Stimulated activated CD4-positive, alpha-beta T cell treated with anti-CD3 and anti-CD28 coated beads, Interleukin-15, amount 100 ng/mL, for 1 hour (primary cell): ENCODE measurements at places on chromosomes 13 and 19.

DNA sequence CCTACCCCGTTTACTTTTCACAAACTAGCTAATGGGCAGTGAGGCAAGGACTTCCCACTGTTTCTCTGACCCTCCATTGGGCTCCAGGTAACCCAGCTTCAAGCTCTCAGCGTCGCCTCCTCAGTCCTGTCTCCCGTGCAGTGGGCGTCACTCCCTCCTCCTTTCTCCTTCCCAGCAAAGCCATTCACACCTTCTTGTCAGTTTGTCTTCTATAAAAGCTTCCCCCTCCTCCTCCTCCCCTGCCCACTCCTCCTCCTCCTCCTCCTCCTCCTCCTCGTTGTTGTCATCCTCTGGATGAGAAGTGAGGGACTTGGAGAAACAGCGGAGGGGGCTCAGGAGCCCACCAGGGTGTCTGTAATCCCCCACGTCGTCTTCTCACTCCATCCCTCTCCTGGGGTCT lies 1.7 kb upstream of the GALP start:
- no peak for DNase-seq

GRCh38 chr13:40514802-40515201 lies 151.6 kb downstream of the FOXO1 start:
- DNase-seq = no peak

- no peak for DNase-seq
Measured at GRCh38 chr13:33510350-33510970, 224.9 kb upstream of the STARD13 start.

- DNase-seq = peak; percentile 43
Measured at GRCh38 chr13:32267836-32268439, 47.2 kb downstream of the ZAR1L start.

DNA sequence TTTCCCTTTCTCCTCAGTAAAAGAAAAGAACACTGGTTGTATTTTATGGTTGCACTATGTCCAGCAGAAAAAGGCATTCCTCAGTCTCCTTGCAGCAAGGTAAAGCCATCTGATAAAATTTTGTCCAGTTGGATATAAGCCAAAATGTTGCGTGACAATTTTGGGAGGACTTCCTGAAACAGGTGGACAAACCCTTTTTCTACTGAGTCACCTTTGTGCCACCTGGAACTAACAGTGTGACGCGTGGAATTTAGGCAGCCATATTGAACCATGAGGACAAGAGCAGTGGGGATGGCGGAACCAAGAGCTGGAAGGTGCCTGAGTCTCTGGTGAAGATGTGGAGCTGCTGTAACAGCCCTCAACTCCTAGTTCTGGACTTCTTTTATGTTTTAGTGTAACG lies 8.2 kb downstream of the CADM4 start:
- DNase-seq = no peak

- DNase-seq = no peak
Measured at GRCh38 chr19:34832581-34833112, 59.6 kb upstream of the ZNF599 start.

- DNase-seq = no peak
Measured at GRCh38 chr13:27980280-27980998, 8.1 kb downstream of the URAD start.

GRCh38 chr13:66424422-66424821 lies 805.7 kb downstream of the PCDH9 start:
- DNase-seq = no peak

- no peak for DNase-seq
Measured at GRCh38 chr13:113653264-113654174, 4.5 kb downstream of the ATP4B start.

- DNase-seq = no peak
Measured at GRCh38 chr19:33641956-33642498, 20.3 kb downstream of the CHST8 start.

GRCh38 chr19:5624018-5624663 lies 1.3 kb downstream of the SAFB start:
- DNase-seq = no peak

- peak; percentile 68 for DNase-seq
Measured at GRCh38 chr19:48330012-48330681, 4.8 kb downstream of the EMP3 start.

GRCh38 chr19:13931391-13932148 lies 6.6 kb downstream of the PODNL1 start:
- DNase-seq = no peak

- no peak for DNase-seq
Measured at GRCh38 chr13:40792284-40793051, 3.1 kb downstream of the SLC25A15 start.

DNA sequence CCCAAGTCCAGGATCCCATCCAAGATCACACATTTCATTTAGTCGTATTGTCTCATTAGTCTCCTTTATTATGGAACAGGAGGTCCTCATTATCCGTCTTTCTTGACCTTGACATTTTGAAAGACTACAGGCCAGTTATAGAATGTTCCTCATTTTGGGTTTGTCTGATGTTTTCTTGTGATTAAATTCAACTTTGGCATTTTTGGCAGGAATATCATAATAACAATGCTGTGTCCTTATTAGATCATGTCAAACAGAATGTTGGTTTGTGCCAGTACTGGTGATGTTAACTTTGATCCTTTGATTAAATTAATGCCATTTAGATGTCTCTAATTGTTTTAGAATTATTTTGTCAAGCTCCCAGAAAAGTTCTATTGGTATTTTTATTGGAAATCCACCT lies 106.5 kb upstream of the FRY start:
- no peak for DNase-seq

GRCh38 chr13:42832341-42833096 lies 51.1 kb downstream of the FAM216B start:
- DNase-seq = no peak

DNA sequence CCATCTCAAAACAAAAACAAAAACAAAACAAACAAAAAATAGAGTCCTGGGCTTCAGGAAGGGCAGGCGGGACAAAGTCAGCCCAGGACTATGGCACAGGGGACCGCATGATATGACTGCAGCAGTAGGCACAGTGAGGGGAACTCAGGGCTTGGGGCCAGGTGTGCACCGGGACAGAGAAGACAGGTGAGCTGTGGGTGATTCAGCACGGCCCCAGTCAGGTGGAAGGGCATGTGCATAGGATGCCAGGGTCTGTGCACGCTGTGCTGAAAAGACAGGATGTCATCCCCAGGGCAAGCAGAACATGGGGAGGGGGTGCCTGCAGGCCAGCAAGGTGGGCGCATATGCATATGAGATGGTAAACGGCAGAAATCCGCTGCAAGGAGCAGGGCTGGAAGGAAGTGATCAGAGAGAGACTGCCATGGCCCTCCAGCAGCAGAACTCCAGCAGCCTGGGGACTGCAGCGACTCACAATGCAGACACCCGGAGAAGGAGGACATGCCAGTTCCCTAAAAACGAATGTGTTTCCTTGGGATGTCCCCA lies 15.0 kb downstream of the EPS15L1 start:
- no peak for DNase-seq

GRCh38 chr19:40674291-40674690 lies 16.2 kb downstream of the NUMBL start:
- DNase-seq = no peak

DNA sequence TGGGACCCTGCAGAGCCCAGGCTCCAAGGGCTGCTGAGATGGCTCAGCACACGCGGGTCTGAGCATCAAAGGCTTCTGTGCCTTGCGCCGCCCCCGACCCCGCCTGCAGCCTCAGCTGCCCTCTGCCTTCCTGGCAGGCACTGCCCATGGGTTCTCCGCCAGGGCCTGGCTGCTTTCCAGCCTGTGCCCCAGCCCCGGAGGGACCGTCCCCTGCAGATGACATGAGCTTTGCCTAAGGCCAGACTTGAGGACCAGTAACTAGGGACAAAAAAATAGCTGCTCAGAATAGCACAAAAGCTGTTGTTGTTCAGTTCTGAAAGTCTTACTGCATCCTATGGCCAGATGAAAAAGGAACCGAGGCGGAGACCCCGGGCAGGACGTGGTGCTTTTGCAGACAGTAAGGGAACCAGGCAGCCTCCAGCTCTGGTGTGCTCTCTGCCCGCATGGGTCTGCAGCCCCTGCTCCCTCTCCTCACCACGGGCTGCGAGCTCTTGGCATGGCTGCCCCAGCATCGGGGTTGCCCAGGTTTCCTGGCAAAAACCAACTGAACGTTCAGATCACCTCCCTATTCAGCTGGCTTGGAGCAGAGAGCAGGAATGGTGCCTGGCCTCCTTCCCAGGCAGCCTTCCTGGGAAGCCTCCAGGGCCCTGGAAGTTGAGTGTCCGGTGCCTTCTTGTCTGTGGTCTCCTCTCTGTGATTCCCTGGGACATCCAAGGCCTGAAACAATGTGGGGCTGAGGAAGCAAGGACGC lies 12.5 kb upstream of the CFAP97D2 start:
- DNase-seq = no peak

DNA sequence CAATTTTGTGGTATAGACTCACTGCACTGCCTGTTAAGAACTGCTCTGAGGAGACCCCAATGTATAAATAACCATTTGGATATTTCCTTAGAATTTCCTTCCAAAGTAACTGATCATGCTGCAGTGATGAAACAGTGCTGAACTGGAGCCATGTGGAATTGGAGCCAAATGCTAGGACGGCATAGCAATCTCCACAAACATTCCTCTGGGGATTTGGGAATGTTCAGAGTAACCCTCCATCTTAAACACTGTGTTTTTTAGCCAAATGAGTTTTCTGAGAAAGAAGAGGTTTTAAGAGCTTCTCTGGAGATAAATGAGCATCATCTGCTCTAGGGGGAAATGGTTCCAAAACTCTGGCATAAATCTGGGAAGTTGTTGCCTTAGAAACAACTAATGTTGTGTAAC lies 98.2 kb downstream of the OLFM4 start:
- no peak for DNase-seq

DNA sequence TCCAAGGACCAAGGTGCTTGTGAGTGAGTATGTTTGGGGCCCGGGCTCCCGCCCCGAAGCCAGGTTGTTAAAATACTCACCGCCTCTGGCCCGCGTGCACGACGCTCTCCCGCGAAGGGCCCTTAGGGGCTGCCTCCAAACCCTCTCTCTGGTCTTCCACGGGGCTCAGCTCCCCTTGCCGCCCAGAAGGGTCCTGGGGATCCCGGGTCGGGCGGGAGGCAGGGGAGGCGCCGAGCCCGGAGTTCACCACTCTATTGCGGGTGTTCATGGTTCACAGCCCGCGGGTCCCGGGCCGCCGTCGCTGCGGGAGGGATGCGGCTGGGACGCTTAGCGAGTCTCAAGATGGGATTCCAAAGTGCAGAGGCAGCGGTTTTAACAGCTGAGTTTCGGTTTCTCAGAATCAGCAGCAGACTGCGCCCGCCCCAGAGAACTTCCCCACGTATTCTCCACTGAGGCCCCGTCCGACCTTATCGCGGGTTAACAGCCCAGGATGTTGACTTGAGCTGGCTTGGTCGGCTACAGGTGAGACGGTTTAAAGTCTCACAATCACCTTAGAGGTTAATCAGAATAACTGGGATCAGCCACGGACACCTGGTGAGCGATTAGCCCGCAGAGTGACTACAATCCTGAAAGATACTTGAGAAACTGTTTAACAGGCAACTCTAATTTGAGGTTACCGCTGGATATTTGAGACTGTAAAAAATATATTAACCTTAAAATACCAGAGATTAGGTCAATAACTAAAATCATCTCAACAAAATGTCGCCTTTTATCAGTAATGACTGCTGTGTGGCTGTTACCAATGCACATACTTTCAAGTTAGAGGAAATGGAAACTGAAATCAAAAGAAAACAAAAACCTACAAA lies at the start of gene EPSTI1:
Gene EPSTI1 (minus strand): TSS at position 344 of the 866 bp plus-strand sequence. CDS start 76 bp downstream, at position 268.
- DNase-seq = peak; percentile 44

DNA sequence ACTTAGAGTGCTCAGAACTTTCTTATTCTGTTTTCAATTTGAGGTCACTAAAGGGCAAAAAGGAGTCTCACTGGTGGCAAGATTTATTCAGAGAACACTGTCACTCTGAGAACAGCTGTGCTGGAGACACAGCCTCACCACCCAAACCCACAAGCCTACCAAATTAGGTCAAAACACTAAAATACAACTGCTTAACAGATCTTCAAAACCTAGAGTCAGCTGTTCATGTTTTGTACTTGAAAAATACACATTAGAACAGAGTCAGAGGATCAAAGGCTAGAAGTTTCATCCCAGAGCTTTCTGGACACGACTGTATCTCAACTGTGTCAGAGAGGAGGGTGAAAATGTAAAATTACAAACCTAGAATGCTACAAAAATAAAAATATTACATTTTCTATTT lies 89.3 kb downstream of the MIPEP start:
- no peak for DNase-seq

- DNase-seq = no peak
Measured at GRCh38 chr13:27338816-27339215, 68.2 kb downstream of the RASL11A start.

GRCh38 chr13:36261976-36262375 lies 35.6 kb downstream of the CCDC169 start:
- no peak for DNase-seq

DNA sequence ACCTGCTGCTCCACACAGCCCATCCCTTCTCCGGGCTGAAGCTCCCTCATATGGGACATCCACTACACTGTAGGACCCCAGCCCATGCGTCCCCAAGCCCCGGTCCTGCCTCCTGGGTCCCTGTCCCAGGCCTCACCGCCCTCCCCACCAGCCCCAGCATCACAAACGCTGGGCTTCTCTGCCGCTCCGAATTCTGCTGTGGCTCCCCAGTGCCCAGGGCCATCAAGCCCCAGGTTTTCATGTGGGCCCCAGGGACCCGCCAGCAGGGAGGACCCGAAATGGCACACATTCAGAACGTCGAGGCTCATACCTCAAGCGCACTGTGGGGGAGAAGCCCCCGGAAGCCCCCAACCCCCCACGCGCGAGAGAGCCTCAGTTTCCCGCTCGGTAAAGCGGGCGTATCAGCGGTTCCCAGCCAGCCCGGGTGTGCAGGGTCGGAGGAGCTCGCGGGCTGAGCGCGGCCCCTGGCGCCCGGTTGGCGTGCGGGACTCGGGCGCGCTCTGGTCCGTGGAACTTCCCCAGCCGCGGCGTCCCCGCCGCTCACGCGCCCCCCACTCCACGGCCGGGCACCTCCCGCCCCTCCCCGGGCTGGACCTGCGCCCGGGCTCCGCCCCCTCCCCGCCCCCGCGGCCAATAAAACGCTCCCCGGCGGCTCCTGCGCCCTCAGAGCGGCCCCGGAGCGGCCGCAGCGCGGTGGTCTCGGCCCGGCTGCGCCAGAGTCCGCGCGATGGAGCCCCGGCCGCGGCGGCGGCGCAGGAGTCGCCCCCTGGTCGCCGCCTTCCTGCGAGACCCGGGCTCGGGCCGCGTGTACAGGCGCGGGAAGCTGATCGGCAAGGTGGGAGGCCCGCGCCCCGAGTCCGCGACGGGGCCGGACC lies at the start of gene PLK5:
Gene PLK5 (plus strand): TSS at position 666 of the 875 bp plus-strand sequence. CDS start 2,920 bp downstream, outside the sequence.
- no peak for DNase-seq

- no peak for DNase-seq
Measured at GRCh38 chr13:25733696-25734435, 317.9 kb downstream of the SHISA2 start.
